ENCODE measurements at places on chromosomes 3 and 15.

- no peak for DNase-seq
These were observed 134.7 kb downstream of the P3H2 start for GRCh38 chr3:189985948-189986347.

GRCh38 chr3:97822359-97822775, 556 bp downstream of the CRYBG3 start:
- DNase-seq: no peak

GRCh38 chr3:188539037-188539436, 385.1 kb downstream of the LPP start:
- DNase-seq: no peak

- no peak for DNase-seq
These were observed 13.7 kb downstream of the FOXB1 start for GRCh38 chr15:60017538-60018520.

DNA sequence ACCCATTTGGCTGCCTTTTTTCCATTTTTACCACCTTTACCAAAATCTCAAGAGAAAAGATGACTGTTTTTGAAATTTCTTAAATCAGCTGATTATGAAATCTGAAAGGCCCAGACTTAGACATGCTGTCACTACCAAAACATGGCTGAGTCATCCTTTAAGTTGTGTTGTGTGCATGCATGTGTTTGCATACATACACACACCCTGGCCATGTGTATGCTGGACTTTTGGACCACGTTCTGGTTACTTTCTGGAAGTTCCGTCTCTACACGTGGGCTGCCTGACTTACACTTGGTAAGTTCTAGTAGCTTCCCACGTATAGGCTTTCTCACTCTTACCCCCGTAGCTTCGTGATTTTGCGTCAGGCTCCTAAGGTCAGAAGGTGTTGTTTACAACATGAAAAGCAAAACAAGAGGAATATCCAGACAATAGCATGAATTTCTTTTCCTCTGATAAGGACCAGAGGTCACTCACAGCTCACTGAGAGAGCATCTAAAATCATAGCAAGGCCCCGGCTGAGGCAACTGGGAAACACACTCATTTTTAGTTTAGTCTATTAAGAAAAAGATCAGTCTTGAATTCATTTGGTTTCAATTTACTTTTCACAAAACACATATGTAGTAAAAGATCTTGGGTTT, 62.4 kb downstream of the COL8A1 start:
- DNase-seq: no peak

All from stimulated activated CD4-positive, alpha-beta T cell treated with anti-CD3 and anti-CD28 coated beads, Interleukin-4, amount 100 ng/mL, for 48 hours (primary cell).